ENCODE measurements at places on chromosomes 2 and 18. TPM values are rescaled to one million over a fixed set of nuclear protein-coding genes. Genes with fewer than 3 reads are reported as not detected.

LGALSL gene
- 3.1 TPM for total RNA-seq

MTCL1 gene
- total RNA-seq = 50.6 TPM

LYPD6 gene
- 5.1 TPM for total RNA-seq

WIPF1 gene
- total RNA-seq = 13.7 TPM

ELMOD3 gene
- total RNA-seq = 25.5 TPM

NLRC4 gene
- total RNA-seq = not detected

MPP4 gene
- total RNA-seq = not detected

CNDP1 gene
- total RNA-seq = not detected
